ENCODE measurements at places on chromosomes 16 and 17. TPM values are rescaled to one million over a fixed set of nuclear protein-coding genes. Genes with fewer than 3 reads are reported as not detected.
A peak's percentile ranks its signal among the peaks of the same experiment; 100 is the strongest.

MYH3 gene
- 11.2 TPM for total RNA-seq

GRCh38 chr16:685967-686366, 1.8 kb upstream of the JMJD8 start:
- peaks cover 4% of the 10 kb centered on the region for H3K36me3 ChIP-seq
- peak overlapping the region; percentile 26 for H3K27ac ChIP-seq
- H3K27me3 ChIP-seq: no peaks in the 10 kb centered on the region
- H3K4me1 ChIP-seq: peaks cover 7% of the 10 kb centered on the region

- no peak overlapping the region for H3K4me3 ChIP-seq
- DNase-seq: no peak
- H3K4me1 ChIP-seq: no peaks in the 10 kb centered on the region
- H3K27ac ChIP-seq: no peak overlapping the region
- H3K36me3 ChIP-seq: no peaks in the 10 kb centered on the region
- H3K27me3 ChIP-seq: no peaks in the 10 kb centered on the region
Measured at GRCh38 chr17:54992797-54993639, 24.5 kb downstream of the STXBP4 start.

DNA sequence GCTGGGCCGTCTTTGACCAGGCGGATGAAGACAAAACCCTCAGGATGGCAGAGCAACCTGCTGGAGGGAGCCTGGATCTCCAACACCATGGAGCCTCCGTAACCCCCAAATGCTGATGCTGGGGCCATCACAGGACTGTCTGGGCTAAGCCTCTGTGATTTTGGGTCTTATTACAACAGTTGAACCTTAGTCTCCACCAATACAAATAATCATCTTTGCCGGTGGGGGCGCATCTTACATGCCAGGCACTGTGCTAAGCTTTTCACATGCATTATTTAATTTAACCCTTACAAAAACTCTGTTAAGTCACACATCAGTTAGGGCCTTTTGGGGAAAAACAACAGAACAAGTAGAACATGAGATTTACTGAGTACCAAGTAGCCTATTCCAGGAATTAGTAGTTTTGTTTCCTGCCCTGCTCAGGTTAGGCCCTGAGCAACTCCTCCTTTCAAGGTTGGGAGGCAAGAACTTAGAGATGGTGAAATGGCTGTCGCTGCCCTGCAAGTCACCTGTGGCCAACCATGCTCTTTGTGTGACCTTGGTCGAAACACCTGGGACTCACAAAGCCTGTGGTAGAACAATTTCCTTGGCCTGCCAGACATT, 8.9 kb upstream of the ITGAM start:
- H3K4me3 ChIP-seq: no peak overlapping the region
- DNase-seq: no peak
- no peaks in the 10 kb centered on the region for H3K4me1 ChIP-seq
- H3K27me3 ChIP-seq: peaks cover 23% of the 10 kb centered on the region
- H3K27ac ChIP-seq: no peak overlapping the region
- H3K36me3 ChIP-seq: no peaks in the 10 kb centered on the region

GRCh38 chr17:76275382-76276068, 10.4 kb downstream of the UBALD2 start:
- H3K4me3 ChIP-seq: no peak overlapping the region
- H3K36me3 ChIP-seq: no peaks in the 10 kb centered on the region
- H3K4me1 ChIP-seq: peaks cover 10% of the 10 kb centered on the region

DNA sequence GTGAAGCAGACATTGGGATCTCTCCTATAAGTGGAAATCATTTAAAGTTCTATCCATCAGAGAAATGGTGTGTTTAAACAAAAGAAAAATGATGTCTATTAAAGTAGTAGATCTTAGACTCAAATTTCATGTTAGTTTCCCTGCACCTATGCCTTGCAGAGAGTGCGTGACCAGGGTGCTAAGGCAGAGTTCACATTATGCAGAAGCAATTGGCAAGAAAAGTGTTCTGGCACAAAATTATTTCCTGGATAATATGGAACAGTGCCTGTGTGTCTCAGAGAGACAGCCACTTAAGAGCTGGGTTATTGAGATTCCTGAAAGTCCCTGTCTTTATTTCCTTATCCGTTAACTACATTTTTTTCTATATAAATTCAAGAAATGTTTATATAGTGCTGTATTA, 457.0 kb downstream of the CDH8 start:
- H3K27ac ChIP-seq: no peak overlapping the region
- peaks cover under 1% of the 10 kb centered on the region for H3K27me3 ChIP-seq
- H3K4me3 ChIP-seq: no peak overlapping the region
- no peak for DNase-seq
- no peaks in the 10 kb centered on the region for H3K36me3 ChIP-seq

SYT17 gene
- 10.7 TPM for total RNA-seq

GRCh38 chr17:39231591-39232551, 6.1 kb upstream of the STAC2 start:
- no peak for DNase-seq
- H3K4me1 ChIP-seq: peaks cover 23% of the 10 kb centered on the region
- H3K27ac ChIP-seq: peak overlapping the region; percentile 51
- peak overlapping the region; percentile 65 for H3K4me3 ChIP-seq
- H3K36me3 ChIP-seq: no peaks in the 10 kb centered on the region

PRR11 gene
- total RNA-seq: 17.2 TPM

- H3K27ac ChIP-seq: peak overlapping the region; percentile 95
- H3K36me3 ChIP-seq: peaks cover 15% of the 10 kb centered on the region
- H3K4me3 ChIP-seq: peak overlapping the region; percentile 96
- no peak for DNase-seq
Measured at GRCh38 chr16:81446907-81447268, 2.3 kb downstream of the CMIP start.

GRCh38 chr16:56609463-56609921, 1.1 kb downstream of the MT2A start:
- no peaks in the 10 kb centered on the region for H3K36me3 ChIP-seq
- peak overlapping the region; percentile 62 for H3K27ac ChIP-seq
- H3K4me3 ChIP-seq: peak overlapping the region; percentile 86
- DNase-seq: no peak

DNA sequence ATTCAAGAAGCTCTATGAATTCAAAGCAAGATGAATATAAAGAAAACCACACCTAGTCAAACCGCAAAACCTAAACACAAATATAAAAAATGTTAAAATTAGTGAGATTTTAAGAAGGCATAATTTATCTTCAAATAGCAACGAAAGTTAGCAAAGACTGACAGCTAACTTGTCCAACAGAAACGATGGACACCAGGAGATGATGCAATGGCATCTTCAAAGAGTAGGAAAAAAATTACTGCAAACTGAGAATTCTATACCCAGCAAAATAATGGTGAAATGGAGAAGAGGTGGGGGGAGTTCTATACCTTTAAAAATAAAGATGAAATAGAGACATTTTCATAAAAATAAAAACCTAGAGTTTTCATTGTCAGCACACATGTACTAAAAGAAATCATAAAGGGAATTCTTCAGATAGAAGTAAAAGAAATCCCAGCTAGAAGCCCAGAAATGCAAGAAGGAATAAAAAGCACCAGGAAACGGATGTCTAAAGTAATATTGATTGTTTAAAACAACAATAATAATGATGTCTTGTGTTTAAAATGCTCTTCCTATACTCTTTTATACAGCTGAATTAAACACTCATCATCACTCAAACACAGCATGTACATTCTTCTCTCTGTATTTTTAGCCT, 24.6 kb upstream of the TANC2 start:
- H3K4me3 ChIP-seq: no peak overlapping the region
- peaks cover 3% of the 10 kb centered on the region for H3K27me3 ChIP-seq
- no peak overlapping the region for H3K27ac ChIP-seq
- no peak for DNase-seq
- peaks cover 3% of the 10 kb centered on the region for H3K36me3 ChIP-seq

Measured in type B pancreatic cell (in vitro differentiated cells).